Fibroblast of skin of back (primary cell): ENCODE measurements at places on chromosomes 2 and 18.

DNA sequence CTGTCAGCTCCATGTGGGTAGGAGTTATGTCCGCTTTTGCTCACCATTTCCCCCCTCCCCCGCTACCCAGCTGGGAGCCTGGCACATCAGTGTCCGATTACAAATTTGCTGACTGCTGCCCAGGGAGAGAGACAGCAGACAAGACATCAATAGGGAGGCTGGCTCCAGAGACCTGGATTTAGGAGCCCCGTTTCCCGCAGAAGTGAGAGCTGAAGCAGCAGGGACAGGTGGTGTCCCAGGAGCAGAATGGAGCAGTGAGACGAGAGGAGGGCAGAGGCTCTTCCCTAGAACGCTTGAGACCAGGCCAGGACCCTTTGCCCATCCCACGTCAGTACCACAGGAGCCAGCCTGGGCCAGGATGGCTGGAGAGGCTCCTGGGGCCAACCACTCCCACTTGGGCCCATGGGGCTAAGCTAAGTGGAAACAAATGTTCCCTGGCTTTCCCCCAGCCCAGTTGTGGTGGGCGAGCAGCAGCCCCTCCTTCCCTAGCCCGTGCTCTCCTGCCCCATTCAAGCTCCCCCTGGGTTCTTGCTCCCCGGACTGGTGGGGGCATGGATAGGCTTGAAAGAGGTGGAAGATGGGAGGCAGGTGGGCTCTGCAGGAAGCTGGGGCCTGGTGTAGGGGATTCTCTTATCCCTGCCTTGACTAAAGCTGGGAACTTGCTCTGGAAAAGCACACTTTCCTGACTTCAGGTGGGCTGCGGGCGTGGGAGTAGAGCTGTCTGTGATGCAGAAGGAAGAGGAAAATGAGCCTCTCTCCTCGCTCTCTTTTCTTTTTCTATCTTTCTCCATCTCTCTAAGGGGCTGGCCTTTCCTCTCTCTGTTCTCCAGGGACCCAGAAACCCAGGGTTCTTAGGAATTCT is 4.1 kb upstream of the WNT6 start:
- no peak for DNase-seq

GRCh38 chr2:49105506-49105905 is 48.8 kb downstream of the FSHR start:
- DNase-seq: no peak

DNA sequence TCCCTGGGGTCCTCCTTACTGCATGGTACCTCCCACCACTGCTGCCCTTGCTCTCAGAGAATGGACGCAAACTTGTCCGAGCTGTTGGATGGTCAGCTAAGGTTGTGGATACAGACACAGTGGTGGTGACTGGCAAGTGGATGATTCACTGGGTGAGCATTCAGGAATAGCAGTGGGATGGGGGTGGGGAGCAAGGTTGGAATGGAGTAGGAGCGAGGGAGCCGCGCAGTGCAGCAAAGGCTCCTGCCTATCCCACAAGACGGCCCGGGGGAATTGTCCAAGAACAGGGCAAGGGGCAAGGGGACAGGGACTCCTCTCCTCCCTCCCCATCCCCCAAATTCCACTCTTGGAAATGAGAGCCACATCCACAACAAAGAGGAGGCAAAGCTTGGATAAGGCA is 102.2 kb downstream of the PIEZO2 start:
- DNase-seq: peak; percentile 40

DNA sequence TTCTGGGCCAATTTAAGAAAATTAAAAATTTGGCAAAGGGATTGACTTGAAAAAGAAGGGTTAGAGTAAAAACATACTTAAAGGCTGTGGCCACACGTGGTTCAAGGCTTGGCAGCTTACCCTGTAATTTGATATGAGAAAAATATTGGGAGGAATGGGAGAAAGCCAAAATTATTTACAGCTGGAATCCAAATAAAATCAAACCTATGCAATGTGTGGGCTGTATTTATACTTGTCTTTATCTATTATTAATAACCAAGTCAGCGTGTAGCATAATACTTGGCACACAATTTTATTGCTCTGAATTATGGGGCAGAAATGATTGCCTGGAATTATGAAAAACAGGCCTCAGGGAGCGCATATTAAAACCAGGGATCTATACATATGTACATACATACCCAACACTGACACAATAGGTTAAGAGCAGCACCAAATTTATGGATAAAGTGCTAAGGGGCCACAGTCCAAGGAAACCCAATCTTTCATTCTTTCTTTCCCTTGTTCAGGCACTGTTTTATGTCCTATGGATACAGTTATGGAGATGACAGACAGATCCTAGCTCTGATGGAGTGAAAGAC is 35.6 kb downstream of the FAM124B start:
- DNase-seq: peak; percentile 8

- DNase-seq: no peak
These were observed 32.1 kb downstream of the EPAS1 start for GRCh38 chr2:46329340-46329739.

- DNase-seq: no peak
These were observed 246.7 kb downstream of the DLGAP1 start for GRCh38 chr18:4208366-4208765.

GRCh38 chr2:201383136-201383535 is 26.0 kb upstream of the FLACC1 start:
- DNase-seq: no peak

DNA sequence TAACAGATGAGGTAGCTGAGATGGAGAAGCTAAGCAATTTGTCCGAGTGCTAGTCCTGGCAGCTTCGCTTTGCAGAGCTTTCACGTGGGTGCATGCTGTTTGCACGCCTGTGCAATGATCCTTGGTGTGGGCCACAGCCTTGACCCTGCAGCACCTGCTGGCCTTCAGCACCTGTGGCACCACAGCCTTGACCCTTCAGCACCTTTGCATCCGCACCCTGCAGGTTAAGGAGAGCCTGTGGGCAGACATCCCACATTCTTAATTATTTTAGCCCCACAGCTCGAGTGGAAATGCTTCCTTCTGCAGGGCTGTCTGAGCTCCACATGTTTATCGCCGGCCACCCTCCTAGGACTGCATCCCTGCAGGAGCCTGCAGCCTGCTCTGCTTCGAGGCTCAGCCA is 19.3 kb downstream of the NCK2 start:
- no peak for DNase-seq

DNA sequence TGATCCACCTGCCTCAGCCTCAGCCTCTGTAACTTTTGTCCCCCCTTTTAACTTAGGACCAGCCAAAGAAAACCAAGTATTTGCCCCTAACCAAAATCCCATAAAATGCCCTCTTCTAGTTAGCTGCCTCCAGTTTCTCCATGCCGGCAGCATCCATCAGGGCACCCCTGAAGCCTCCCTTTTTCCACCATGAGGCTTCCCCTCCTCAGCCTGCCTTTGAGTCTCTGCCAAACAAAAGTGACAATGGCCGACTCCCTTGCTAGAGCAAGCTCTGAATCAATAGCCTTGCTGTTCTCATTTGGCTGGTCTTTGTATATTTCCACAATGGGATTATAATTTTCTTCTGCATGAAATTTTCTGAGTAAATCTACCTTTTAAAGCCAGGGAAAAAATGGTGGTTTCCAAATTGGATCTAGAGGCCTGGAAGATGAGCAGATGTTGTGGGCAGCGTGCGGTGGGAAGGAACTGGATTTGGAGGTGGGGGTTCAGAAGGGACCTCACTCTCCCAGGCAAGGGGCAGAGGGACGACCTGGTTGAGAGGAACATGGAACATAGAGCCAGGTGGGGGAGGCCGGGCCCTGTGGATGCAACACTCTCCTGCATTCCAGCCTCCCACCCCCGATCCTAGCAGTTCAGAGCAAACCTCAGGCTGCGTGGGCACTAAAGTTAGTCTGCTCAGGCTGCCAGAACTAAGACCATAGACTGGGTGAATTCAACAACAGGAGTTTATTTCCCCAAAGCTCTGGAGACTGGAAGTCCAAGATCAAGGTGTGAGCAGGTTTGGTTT is 80.6 kb downstream of the HS6ST1 start:
- no peak for DNase-seq

DNA sequence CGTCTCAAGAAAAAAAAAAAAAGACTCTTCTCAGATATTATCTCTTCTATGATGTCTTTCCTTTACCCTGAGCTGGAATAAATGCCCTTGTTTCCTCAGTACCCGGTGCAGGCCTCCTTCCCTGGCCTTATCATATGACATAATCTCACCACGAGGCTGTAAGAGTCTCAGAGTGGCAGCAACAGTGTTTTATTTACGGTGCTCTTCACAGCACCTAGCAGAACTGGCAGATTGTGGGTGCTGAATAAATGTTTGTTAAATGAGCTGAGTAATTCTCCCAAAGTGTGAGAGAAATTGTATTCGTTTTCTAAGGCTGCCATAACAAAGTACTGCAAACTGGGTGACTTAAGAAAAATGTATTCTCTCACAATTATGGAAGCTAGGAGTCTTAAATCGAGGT is 82.8 kb upstream of the CD28 start:
- DNase-seq: peak; percentile 20

DNA sequence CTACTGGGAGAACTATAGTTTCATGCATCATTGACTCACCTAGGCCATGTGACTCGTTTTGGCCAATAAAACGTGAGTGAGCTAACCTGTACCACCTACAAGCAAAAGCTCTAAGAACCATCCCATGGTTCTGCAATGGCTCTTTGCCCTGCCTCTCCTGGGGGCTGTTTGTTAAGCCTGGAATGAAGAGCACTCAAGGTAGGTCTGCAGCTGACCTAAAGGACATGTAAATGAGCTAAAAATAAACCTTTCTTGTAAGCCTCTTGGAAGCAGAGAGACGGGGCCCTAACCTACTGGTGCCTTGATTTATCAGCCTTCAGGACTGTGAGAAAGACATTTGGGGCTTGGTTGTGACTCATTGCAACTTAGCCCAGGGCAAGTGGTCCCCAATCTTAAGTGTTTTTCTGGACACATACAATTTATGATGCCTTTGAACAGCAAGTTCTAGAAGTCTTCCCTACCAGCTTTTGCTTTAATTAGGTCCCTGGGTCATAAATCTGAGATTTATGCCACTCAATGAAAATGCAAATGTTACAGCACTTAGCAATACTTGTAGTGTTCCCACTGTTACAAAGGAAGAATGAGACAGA is 107.4 kb downstream of the OSBPL6 start:
- DNase-seq: no peak

- DNase-seq: no peak
These were observed 67.7 kb downstream of the CTAGE1 start for GRCh38 chr18:22349966-22350365.

GRCh38 chr2:69973335-69973735 is 11.9 kb upstream of the ASPRV1 start:
- DNase-seq: peak; percentile 23

DNA sequence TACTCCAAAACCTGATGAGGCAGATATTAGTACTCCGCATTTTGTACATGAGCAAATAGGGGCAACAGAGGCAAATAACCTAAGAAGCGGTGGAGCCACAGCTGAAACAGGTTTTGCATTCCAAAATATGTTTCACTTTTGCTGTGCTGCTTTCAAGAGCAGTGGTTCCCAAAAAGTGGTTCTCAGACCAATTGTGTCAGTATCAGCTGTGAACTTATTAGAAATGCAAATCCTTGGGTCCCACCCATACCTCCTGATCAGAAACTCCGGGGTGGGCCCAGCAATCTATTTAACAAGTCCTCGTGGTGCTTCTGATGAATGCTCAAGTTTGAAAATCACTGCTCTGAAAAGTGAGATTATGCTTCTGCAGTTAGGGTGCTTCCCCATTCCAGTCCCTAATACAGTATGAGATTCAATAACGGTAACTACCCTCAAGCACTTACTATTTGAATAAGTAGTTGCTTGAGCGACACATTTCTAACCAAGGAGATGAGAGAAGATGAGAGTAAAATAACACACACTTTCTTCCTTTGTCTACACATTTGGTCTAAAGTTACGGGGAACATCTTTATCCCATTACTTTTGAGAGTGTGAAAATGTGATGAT is 17.8 kb upstream of the TCF4 start:
- no peak for DNase-seq

DNA sequence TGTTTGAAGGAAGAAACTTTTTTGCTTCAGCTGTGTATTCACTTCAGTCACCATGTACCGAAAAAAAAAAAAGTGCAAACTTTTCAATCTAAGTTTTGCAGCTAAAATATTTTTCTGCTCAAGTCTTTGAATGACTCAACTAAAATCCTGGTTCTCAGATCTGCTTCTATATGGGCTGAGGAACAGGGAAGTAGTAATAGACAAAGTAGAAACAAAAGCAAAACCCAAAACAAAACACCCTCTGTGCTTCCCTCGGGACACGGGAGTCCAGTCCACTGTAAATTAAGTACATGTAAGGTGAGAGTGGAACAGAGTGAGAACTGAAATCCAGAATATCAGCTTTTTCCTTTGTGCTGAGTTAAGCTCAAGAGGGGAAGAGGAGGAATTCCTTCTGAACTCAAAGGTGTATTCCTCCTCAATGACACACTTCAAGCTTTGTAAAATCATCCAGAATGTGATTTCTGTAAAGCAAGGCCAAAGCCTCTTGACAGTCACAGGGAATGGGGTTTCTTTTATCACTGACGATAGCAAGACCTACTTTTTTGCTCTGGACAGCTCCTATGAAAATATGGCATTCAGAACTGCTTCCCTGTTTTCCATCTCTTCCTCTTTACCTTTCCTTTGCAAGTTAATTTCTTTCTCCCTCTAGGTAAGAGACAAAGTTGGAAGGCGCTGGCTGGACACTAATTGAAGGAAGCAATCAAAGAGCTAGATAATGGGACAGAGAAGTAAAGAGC is 433.5 kb upstream of the MMADHC start:
- no peak for DNase-seq

GRCh38 chr2:214775971-214776370 is 33.5 kb downstream of the BARD1 start:
- DNase-seq: peak; percentile 2

DNA sequence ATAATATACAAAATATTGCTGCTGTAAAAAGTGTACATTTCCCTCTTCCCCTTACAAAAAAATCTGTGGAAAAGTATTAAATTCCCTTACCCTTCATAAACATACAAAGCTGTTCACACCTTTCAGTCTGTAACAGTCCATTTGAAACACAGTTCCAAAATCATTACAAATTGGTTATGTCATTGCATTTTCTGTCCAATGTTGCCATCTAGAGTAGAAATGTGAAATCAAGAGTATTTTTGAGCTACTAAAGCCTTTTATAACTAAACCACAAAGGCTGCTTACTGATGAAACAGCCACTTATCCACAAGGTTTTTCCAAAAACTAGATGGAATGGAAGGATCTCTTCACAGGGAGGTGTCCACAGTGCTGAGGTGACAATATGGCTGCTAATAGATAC is 72.5 kb downstream of the SS18 start:
- no peak for DNase-seq

DNA sequence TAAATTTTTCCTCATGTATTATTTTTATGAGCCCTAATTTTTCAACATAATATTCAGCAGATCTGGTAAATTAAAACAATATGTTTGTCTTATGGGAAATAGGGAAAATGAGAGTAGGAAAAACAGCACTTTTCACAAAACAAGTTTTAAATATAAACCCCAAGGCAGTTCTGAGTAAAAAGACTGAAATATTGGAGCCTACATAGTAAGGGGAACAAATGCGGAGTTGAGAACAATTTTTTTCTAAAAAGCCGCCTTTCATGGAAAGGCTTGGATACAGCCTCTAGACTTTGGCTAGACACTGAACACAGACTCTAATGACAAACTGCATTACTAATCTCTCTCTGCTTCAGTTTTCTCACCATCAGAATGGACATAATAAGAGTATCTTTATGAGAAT is 174.1 kb downstream of the NOL4 start:
- no peak for DNase-seq
